ENCODE measurements at places on chromosomes 2 and 18.
A peak's percentile ranks its signal among the peaks of the same experiment; 100 is the strongest.

GRCh38 chr2:164023896-164024295 is 288.1 kb upstream of the FIGN start:
- DNase-seq: no peak

DNA sequence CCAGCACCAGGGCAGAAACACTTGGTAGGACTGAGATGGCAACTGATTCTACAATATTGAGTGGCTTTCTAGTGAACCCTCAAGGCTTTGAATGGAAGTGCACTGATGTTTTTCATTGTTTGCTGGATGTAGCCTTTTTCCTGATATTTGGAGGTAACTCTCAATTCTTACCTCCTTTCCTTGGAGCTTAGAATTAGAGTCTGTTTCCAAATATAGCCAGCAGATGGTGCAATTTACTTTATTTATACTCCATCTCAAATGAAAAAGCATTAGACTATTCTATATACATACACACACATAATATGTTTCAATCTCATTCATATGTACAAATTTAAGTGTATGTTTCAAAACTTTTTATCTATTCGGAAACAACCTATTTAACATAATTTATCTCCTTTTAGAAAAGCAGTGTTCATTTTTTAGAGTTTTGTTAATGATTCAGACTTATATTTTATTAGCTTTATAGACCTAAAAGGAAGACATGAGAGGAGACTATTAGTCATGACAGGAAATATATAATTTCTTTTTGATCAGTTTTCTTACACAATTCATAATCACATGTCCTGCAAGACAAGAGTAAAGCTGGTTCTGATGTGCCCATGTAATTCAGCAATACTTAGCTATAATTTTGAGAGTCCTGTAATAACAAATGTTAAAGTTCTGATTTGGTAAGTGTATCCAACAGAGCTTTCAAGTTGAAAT is 124.8 kb downstream of the NUP35 start:
- no peak for DNase-seq

DNA sequence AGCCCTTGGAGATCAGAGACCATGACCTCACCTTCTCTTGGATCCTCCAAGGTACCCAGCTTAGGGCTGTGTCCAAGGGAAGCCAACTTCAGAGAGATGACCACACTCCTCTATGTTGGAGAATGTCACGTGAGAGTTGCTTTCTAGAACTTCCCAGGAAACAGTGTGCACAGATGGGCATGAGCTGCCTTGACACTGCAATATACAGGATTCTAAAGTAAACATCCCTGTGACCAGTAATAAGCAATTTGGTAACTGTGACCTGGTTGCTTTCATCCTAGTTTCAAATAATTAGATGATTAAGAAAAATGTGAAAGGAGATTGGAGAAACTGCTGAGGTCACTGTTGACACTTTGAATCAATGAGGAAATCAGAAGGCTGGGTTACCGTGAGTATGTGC is 181.1 kb upstream of the EPAS1 start:
- no peak for DNase-seq

- no peak for DNase-seq
Observed at GRCh38 chr2:101114268-101114783, 36.9 kb downstream of the TBC1D8 start.

- no peak for DNase-seq
Observed at GRCh38 chr2:30502310-30502709, 55.3 kb downstream of the LCLAT1 start.

DNA sequence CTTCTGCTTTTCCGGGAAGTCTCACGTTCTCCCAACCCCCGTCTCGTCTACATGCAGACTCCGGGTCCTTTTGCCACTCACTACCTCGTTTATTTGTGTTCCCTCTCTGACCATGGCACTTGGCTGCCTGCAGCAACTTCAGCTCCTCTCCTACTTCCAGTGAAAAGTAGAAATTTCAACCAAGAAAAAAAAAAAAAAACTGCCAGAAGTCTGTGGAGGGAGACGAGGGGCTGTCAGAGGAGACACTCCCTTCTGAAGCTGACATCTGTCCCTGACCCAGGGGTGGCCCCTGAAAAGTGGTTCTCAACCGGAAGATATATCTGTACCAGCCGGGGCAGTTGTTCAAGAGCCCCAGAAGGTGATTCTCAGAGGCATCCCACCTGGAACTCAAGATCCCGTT is 742 bp upstream of the MYO5B start:
- no peak for DNase-seq

- DNase-seq: no peak
Observed at GRCh38 chr2:96159084-96159830, 14.0 kb upstream of the DUSP2 start.

GRCh38 chr2:2839782-2840531 is 508.9 kb upstream of the MYT1L start:
- no peak for DNase-seq

GRCh38 chr2:112724591-112725525 is 4.0 kb downstream of the NT5DC4 start:
- no peak for DNase-seq

DNA sequence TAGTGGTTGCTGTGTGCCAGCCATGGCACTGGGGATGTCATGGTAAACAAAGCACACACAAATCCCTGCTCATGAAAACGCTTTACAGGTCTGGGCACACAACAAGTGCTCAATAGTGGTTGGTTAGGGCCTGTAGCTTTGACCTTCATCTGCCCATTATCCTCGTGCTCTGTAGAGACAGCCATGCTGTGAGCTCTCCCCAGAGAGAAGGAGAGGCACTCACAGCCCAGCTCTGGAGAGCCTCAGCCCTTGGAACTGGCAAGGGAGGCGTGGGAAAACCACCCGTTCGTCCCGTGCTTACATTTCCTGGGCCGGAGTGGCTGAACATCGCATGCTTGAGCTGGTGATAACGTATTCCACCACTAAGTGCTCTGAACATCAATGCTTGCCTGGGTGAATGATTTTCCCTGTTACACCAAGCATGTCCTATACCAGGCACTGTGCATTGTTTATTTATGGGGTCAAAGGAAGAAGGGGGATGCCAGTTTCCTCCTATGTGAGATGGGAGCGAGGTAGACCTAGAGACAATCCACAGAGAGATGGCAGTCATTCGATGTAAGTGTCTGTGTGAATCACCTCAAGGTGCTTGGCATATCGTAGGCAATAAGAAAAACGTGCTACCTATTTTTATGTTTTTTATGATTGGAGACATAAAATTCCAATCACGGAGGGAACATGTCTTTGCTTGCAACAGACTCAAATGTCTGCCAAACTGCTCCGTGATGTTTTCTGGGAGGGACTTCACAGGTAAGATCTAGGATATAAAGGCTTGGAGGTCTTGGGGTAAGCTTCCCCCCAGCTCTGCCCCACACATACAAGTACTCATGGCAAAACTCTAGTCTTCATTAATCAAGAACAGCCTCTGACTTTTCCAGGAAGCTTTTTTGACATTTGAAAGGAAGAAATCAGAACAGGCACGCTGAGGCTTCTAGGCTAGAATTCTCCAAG is 75.5 kb downstream of the DDX1 start:
- no peak for DNase-seq

- no peak for DNase-seq
Observed at GRCh38 chr2:122960759-122961641, 1064.1 kb upstream of the CNTNAP5 start.

- DNase-seq: no peak
Observed at GRCh38 chr2:37301408-37301807, 23.2 kb downstream of the PRKD3 start.

DNA sequence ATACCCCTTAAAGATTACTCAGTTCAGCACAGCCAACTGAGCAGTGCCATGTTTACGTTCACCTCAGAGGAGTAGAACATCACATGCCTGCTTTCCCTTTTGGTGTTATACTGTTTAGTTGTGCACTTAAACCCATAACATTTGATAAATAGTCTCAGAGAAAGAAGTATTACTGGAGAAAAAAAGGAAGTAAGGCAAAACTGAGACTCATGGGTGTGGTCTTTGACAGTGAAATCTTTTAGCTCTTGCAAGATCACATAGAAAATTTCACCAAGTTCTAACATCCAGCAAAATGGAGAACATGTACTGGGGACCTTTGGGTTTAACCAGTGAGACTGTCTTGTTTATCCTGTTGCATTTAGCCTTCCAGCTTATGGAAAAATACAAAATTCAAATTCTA is 5.6 kb downstream of the TANK start:
- DNase-seq: no peak

GRCh38 chr2:155223781-155224406 is 525.4 kb downstream of the KCNJ3 start:
- no peak for DNase-seq

DNA sequence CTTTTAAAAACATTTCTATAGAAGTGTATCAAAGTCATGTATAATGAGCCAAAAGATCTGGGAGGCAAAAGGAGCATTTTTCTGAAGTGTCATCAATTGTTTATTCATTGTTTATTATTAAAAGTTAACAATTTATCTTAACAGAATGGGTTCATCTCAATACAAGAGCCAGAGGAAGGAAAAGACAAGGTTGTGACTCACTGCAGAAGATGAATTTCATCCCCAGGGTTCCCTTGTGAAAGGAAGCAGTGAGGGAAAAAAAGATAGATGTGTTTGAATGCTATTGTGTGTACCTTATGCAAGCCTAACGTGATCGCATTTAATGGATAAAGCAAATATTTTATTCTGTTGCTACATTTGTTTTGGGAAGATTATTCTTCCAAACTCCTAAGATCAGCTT is 286.3 kb downstream of the PIEZO2 start:
- DNase-seq: no peak

DNA sequence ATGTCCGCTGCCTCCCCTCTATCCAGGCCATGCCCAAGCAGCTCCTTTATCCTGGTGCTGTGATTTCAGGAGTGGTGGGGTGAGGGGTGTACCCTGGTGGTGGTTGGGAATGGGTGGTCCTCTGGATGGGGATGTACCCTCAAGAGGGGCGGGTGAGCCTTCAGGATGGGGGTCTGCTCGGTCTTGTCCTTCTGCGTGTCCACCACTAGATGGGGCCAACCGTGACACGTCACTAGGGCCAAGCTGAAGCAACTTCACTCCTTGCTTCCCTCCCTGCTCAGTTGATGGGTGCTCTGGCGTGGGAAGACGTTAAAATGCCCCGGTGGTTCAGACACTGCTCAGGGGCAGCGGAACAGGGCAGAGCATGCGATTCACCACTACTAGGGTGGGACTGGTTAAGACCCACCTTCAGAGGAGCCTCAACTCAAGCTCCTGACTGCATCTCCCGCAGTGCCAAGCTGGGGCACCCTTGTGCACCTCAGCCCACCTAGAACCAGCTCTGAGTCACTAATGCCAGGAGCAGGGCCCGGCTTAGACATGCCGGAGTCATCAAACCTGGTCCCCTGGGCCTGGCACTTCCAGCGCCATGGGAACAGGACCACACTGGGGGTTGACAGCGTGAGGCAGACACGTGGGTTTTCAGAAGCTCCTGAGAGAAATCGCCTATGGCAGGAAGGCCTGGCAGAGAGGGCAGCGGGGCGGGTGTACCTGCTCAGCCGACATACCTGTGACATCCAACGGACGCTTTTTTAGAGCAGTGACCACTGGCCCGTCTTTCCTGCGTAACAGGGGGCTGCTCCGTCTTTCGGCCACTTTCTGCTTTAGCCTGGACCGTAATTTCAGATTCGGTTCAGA is 256.7 kb downstream of the HDAC4 start:
- DNase-seq: peak; percentile 39

- no peak for DNase-seq
Observed at GRCh38 chr2:106124905-106125549, 69.1 kb downstream of the UXS1 start.

GRCh38 chr2:98569197-98569793 is 39.0 kb downstream of the COA5 start:
- peak; percentile 78 for DNase-seq

- DNase-seq: no peak
Observed at GRCh38 chr2:33090553-33091134, 143.9 kb downstream of the LTBP1 start.

DNA sequence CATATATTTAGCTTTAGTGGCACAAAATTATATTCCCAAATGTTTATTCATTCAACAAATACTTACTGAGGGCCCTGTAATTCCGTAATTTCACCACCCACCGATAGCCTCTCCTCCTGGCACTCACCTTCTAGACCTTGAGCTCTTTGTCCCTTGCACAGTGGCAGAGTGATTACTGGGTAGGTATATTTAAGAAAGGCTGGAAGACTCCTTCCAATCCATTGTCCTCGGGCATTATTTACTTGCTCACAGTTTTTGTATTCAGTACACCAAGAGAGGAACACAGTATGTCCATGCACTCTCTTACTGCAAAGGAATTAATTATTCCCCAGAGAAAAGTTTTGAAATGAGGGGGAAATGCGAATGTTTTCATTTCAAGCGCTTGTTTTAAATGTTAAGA is 1.1 kb upstream of the CDCA7 start:
- DNase-seq: no peak

- no peak for DNase-seq
Observed at GRCh38 chr2:17107151-17107550, 411.1 kb downstream of the RAD51AP2 start.

DNA sequence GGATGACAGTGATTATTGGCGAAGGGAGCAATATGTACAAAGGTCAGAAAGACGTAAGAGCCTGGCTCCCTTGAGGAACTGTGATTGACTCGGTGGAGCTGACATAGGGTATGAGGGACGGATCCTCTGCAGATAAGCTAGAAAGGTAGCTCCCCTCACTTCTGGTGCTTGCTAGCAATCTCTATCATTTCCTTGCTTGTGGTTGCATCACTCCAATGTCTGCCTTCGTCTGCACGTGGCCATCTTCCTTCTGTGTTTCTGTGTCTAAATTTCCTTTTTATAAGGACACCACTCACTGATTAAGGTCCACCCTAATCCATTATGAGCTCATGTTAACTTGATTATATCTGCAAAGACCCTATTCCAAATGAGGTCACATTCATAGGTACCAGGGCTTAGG is 22.9 kb upstream of the LMAN1 start:
- no peak for DNase-seq

DNA sequence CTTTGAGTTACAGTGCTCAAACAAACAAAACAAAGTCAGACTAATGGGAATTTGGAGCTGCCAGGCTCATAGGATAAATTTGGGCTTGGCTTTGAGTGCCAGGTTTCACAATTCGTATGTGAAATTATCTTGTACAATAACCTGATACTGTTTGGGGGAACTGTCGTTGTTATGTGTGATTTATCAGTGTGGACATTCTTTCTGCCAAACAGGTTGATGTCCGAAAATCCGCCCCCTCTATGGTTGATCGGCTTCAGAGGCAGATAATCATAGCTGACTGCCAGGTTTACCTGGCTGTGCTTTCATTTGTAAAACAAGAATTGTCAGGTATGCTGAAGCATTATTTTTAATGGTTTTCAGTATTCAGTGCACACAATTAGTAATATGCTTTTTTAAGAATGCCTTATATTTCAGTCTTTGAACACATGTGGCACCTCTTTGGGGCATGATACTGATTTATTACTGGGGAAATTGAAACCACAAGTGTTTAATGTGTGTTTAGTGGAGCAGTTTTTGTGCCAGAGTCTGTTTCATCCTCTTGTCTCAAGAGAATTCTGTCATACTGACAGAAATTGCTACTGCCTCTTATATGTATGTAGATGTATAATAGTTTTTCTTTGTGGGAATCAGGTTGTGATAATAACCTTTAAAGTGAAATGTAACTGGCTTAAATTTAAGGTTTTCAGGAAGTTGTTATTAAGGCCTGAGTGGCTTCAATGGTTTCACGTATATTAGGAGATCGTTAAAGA is 54.6 kb downstream of the TTC39C start:
- DNase-seq: no peak

- DNase-seq: no peak
Observed at GRCh38 chr18:45328811-45329210, 286.5 kb upstream of the SLC14A2 start.
